ENCODE measurements at places on chromosomes 7 and 10. TPM values are rescaled to one million over a fixed set of nuclear protein-coding genes. Genes with fewer than 3 reads are reported as not detected.
A peak's percentile ranks its signal among the peaks of the same experiment; 100 is the strongest.

Gene GJD4
- polyA plus RNA-seq, result not detected

DNA sequence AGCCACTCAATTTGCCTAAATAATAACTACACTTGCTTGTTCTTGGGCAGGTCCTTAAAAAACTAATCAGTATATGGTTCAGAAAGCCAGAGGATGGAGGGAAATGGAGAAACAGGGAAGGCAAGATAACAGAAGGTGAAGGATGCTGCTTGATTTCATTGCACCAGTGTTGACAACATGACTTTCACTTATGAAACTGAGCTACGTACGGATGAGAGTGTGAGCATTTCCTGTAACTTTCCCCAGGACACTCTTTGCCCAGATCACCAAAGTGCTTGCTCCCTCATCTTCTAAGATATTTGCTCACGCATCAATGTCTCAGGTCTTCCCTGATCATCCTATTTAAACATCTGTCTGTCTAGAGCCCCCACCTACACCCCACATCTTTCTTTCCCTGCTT is 37.4 kb downstream of the SLC35B4 start:
- no peak for DNase-seq

GRCh38 chr7:156652886-156653568 is 12.5 kb downstream of the RNF32 start:
- no peak for DNase-seq

DNA sequence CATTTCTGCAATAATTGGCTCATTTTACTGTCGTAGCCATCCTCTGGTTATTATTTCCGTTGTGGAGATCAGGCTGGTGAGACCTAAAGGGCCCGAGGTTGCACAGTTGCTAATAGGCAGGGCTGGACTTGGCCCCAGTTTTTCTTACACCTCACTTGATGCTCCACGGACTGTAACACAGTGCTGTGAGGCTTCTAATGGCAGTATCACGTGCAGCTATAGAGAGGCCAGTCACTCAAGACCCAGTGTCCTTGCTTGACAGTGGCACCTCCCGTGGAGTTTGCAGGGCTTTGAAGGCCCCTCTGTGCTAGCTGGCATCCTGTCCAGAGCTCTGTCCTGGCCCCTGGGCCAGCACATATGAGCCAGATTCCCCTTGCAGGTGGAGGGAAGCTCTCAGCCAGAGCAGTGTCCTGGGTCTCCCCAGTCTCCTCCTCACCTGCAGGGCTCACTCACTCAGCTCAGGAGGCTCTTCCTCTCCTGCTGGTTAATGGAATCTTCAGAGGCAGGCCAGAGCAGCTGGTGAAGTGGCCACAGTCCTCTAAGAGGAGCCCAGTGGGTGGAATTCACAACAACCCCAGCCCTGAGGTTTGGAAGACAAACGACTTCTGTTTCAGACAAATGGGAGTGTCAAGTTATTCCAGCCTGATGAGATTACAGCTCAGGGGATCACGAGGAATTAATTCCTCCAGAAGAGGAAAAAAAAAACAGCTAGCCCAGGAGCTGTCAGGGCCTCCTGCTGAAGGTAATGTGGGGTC is 114.2 kb upstream of the FAM180A start:
- DNase-seq, result no peak

DNA sequence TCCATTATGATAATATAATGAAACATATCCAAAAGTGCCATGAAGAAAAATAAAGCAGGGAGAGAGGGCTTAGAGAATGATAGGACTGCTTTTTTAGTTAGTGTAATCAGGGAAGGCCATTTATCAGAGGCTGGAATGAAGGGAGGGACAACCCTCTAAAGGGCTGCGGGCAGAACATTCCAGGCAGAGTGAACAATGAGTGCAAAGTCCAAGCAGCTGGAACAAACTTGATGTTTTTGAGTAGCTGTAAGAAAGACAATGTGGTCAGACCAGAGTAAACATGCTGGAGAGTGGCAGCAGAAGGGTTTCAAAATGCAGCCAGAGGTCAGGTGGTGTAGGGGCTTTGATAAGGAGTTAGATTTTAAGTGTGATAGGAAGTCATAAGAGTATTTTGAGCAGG is 65.6 kb upstream of the CCDC6 start:
- DNase-seq, result no peak

DNA sequence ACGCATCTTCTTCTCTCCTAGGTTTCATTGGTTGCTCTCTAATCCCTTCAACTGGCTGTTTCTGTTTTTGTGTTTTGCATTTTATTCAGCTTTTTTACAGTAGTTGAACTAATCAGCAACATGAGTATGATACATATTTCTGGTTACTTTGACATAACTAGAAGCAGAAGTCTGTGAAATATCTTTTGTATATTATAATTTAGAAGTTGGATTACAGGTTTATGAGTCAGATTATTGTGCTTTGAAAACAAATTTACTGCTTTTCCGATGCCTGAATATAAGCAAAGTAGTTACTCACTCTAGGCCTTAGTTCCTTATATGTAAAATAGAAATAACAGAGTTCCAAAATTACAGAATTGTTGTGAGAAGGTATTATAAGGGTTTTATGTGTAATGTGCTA is 96.2 kb upstream of the MEOX2 start:
- no peak for DNase-seq

DNA sequence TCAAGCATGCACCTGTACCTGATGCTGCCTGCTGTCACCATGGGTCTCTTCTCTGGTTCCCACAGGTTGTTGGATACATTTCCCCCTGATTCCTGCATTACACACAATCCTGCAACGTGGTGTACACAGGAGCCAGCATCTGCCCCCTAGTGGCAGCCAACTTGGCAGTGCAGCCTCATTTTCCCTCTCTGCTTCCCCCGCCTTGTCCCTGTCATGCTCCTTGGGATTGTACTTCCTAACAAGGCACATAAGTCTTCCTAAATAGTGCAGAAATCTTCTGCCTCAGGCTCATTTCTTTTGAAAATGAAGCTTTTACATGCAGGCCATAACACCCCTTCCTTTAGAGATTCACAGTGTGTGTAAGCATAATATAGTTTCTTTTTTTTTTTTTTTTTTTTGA is 387.5 kb downstream of the CCSER2 start:
- peak; percentile 15 for DNase-seq

DNA sequence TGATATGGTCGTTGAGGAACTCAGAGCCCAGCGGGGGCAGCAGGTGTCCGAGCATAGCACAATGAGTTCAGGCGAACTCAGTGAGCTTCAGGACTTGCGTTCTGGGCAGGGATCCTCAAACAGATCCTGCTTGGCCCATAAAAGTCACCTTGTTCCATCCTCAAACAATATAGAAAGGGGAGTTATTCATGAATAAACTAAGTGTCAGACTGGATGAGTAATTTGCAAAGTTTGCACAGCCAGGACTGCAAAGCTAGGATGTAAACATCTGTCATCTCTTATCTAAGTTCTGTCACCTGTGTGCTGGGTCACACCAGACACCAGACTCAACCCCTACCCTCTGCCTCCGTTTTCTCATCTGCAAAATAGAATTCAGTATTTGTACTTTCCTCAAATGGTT is 58.0 kb upstream of the PFKP start:
- no peak for DNase-seq

Gene ZNF503
- 85.5 TPM for polyA plus RNA-seq

DNA sequence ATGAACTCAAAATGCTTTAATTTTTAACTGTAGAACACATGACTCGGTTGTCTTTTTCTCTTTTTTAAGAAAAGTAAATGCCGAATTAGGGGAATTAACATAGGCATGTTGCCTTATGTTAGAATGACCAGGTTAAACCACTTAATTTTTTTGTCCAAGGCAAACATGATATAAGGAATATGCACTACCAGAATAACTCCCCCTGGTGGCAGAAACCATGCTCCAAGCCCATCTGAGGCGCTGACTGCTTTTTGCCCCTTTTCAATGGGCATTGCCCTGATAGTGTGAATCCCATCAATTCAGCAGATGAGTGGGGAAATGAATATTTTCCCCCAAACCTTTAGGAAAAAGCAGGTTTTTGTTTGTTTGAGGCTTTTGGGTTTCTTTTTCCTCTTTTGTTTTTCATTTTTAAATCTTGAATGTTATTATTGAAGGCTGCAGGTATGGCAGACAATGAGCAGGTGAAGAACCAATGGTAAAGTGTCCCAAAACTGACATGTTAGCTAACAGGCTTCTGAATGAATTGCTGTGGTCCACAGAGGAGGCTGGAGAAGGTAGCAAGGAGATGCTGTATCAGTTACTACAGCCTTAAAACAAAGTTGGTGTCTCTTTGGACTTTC is 284.3 kb downstream of the SORCS3 start:
- no peak for DNase-seq

DNA sequence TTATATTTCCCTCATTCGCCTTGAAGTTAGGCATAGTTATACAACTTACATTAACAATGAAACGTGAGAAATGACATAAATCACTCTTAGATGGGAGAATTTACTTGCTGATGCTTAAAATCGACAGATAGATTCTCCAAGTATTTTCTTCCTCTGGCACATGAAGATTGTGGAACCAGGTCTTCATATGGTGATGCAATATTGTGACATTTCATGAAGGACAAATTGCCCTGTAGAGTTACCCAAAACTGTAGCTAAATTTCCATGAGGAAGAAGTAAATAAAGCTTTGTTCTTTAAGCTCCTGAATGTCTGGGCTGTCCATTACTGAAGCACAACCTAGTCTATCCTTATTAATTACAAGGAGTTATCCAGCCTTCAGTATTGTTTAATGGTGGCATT is 353.1 kb downstream of the THSD7A start:
- DNase-seq, result no peak

DNA sequence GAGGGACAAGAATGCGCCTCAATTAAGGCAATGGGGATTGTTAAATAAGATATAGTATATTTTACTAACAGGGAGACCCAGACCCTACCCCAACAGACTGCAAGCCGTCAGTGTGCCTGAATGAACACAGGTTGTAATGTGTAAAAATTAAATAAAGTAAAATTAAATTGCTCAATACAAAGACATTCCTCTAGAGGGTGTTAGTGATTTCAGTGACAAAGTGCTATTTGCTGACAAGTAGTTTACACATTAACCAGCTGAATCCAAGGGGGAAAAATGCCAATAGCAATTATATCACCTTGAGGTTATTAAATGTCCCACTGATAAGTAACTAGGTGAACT is 110.5 kb downstream of the EBF3 start:
- DNase-seq, result no peak

Gene SNCG
- polyA plus RNA-seq, result 39.2 TPM

GRCh38 chr7:140229101-140229525 is 52.3 kb upstream of the KDM7A start:
- no peak for DNase-seq

DNA sequence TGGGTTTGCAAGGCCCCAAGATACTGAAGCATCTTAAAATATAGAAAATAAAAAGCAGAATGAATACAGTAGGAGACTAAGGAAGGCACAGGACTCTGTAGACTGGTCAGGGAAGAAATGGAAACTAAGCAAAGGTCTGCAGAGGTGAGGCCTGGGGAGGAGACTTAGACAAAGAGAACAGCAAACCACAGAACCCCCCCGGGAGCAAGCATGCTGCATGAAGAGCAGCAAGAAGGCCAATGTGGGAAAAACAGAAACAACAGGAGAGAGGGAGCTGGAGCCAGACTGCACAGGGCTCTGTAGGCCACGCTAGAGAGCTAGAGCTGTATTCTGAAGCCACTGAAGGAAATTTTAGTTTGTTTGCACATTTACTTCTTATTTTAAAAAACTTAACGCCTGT is 45.7 kb upstream of the ARID5B start:
- no peak for DNase-seq

GRCh38 chr7:17183630-17184328 is 114.7 kb upstream of the AHR start:
- no peak for DNase-seq

Gene TRIM50
- polyA plus RNA-seq, result not detected

Gene AS3MT
- 18.8 TPM for polyA plus RNA-seq

Gene ATP6V0A4
- 2.0 TPM for polyA plus RNA-seq

GRCh38 chr10:108307250-108307924 is 1142.9 kb upstream of the SORCS1 start:
- DNase-seq, result no peak

GRCh38 chr10:13219685-13220670 is 14.2 kb downstream of the UCMA start:
- DNase-seq, result no peak

- DNase-seq, result no peak
These were observed 390.3 kb downstream of the MAGI2 start for GRCh38 chr7:79063019-79063698.

DNA sequence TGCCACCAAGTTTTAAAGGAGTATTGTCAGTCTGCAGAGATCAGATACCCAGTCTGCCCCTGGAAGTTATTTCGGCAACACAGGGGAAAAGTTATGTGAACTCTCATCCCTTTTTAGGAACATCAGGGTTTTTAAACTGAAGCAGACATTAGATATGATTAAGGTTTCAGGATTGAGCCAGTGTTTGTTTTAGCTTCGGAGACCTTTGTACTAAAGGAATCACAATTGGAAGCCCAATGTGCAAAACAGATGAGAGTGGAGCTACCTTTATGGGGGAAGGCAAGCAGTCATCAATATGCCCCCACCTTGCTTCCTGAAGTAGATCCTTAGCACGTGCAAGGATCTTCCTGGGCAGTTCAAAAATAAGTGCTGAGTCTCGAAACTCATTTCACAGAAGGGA is 39.5 kb downstream of the ETV1 start:
- DNase-seq, result no peak

GRCh38 chr7:157635669-157636068 is 298.9 kb downstream of the DNAJB6 start:
- no peak for DNase-seq

Gene LRRC27
- 34.7 TPM for polyA plus RNA-seq

GRCh38 chr10:104931612-104932134 is 290.6 kb downstream of the SORCS3 start:
- no peak for DNase-seq

DNA sequence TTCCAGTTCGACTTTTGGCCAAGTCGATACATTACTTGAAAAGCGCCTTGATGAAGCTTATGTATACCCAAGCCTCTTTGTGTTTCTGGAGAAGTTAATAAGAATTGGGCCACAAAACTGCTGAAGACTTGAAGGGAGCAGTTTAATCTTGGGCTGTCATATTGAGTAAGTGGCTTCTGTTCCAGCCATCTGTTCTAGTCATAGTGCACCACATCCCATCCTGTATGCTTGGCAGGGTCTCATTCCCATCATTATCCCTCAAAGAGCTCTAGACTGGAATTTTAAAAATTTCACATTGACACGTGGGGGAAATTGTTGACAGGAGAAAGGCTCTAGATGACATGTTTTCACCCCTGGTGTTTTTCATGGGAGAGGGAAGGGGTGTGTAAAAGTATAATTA is 196.6 kb upstream of the PLPP4 start:
- DNase-seq, result no peak

- DNase-seq, result no peak
These were observed 83.8 kb upstream of the NRP1 start for GRCh38 chr10:33418301-33418700.
